CD14-positive monocyte (primary cell): ENCODE measurements at places on chromosomes 11 and 22.

GRCh38 chr11:65932558-65932919, 12.7 kb upstream of the TSGA10IP start:
- DNase-seq: no peak

DNA sequence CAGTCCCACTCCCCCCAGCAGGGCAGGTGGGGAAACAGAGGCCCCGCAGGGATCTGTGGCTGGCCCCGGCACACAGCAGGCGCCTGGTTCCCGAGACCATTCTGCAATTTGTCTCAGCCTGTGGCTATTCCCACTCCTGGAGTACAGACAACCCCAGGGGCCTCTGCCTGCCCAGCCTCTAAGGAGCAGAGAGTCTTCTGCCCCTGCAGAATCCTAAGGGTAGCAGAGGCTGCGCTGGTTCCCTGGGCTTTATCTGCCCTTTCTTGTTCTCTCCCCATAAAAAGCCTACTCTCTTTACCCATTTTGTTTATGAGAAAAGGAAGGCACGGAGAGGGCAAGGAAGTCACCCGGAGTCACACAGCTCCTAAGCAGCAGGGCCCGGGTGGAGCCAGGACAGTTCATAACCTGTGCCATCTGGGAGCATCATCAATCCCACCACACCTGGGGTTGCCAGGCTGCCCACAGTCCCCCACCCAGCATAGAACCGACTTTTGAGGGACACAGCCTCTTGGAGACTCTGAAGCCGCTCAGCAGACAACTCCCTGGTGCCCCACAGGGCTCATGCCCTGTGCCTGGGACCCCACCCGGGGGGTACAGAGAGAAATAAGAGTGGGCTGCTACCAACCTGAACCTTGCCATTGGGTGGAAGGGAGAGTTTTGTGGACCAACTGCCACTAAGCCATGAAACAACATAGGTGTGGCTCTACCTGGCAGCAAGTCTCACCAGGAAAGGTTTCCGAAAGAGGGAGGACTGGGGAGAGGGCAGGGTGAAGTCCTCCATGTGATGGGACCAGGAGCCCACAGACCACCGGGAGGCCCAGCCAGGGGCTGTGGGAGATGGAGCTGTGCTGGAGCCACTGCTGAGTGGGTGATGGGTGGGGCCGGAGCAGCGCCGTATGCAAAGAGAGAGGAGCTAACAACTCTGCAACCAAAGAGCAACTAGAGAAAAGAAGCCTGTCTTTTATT, 17.2 kb upstream of the LINC01488 start:
- DNase-seq: no peak

GRCh38 chr22:45192701-45193187, 29.0 kb downstream of the NUP50 start:
- no peak for DNase-seq

GRCh38 chr22:19854778-19855503, at the start of the genes GNB1L and RTL10:
Gene GNB1L (minus strand): TSS chr22:19854874. CDS start chr22:19821355, 33,519 bp downstream.
Gene RTL10 (minus strand): TSS chr22:19854874. CDS start chr22:19852261, 2,613 bp downstream.
- peak; percentile 94 for DNase-seq

- no peak for DNase-seq
These were observed 1186.2 kb downstream of the LRRC4C start for GRCh38 chr11:40273192-40273732.

GRCh38 chr11:30018495-30018894, 1.7 kb upstream of the KCNA4 start:
- DNase-seq: no peak

DNA sequence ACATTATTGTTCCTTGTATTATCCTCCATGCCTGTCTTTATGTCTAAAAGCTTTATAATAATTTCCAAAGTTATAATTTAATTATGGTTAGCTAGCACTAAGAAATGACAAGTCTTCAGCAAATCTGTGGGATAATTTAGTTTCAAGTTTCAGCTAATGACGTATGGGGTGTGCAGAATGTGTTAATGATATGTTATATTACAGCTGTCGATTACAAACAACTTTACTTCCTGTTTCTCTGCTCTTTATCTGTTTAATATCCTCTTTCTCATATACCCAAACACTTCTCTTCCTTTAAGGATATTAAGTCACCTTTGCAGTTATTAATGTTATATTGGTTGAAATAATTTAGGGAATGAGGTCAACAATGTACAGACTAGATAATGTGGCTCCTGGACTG, 161.8 kb downstream of the CASP12 start:
- peak; percentile 25 for DNase-seq

GRCh38 chr11:71194710-71195109, 57.7 kb downstream of the SHANK2 start:
- no peak for DNase-seq

GRCh38 chr11:109747839-109748238, 325.8 kb downstream of the C11orf87 start:
- peak; percentile 94 for DNase-seq

- no peak for DNase-seq
These were observed 203.5 kb upstream of the GUCY1A2 start for GRCh38 chr11:107221748-107222285.

DNA sequence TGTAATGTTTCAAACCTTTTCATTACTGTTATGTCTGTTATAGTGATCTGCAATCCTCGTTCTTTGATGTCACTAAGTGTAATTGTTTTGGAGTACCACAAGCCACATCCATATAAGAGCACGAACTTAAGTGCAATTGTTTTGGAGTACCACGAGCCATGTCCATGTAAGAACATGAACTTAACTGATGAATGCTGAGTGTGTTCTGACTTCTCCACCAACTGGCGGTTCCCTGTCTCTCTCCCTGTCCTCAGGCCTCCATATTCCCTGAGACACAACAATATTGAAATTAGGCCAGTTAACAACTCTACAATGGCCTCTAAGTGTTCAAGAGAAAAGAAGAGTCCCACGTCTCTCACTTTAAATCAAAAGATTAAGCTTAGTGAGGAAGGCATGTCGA, 23.5 kb downstream of the TESMIN start:
- no peak for DNase-seq

- DNase-seq: no peak
These were observed 18.8 kb upstream of the PICK1 start for GRCh38 chr22:38038426-38038825.

GRCh38 chr22:20763630-20764470, 10.1 kb upstream of the SERPIND1 start:
- no peak for DNase-seq

GRCh38 chr11:57131080-57131790, 50.5 kb upstream of the LRRC55 start:
- DNase-seq: no peak

DNA sequence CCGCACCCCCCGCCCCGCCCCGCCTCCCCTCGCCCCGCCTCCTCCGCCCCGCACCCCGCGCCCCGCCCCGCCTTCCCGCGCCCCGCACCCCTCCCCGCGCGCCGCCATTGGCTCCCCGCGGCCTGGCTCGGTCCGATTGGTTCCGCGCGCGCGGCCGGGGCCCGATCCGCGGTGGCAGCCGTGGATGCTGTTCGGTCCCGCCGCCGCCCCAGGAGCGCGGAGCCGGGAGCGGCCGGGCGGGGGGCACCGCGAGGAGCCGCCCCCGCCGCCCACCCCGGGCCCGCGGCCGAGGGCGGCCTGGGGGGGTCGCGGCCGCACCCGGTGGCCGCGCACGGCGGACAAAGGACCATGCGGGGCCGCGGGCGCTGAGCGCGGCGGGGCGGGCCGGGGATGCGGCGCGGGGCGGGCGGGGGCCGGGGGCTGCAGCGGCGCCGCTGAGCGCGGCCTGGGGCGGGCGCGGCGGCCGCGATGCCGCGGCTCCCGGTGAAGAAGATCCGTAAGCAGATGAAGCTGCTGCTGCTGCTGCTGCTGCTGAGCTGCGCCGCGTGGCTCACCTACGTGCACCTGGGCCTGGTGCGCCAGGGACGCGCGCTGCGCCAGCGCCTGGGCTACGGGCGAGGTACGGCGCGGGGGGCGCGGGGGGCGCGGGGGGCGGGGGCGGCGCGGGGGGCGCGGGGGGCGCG, at the start of gene B4GALNT4:
TSS of gene B4GALNT4 (plus strand) at position 164 of the 683 bp plus-strand sequence. CDS start at position 469, 305 bp downstream.
- no peak for DNase-seq

- DNase-seq: no peak
These were observed 48.0 kb downstream of the MCHR1 start for GRCh38 chr22:40727070-40727963.

GRCh38 chr11:35838071-35838470, 105.8 kb upstream of the LDLRAD3 start:
- no peak for DNase-seq

DNA sequence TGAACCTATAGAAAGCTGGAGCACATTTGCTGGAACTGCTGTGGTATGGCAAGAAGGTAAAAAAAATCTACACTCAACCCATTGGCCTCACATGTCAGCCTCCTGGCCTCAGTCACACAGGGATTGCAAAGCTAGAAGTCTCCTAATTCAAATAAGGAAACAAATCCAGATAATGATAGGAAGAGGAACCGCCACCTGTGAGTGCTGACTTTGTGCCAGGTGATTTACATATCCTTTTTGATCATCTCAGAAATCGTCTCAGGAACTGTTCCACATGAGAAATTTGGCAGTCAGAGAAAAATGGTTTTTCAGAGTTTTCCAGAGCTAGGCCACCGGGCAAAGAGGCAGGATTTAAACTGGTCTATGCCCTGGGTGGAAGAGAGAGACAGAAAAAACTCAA, 986 bp downstream of the NLRP10 start:
- no peak for DNase-seq

DNA sequence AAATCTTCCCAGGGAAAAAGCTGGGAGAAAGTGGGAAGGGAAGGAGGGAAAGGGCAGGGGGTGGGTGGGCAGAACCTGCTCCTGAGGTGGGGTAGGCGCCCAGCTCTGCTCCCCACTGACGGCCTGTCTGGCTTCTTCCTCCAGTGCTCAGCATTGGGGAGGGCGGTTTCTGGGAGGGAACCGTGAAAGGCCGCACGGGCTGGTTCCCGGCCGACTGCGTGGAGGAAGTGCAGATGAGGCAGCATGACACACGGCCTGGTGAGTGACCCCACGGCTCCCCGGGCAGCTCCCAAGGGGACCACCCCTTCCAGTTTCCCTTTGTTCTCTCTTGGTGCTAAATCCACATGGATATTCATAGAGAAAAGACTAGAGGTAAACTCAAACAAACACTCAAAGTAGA, 25.9 kb downstream of the SHANK3 start:
- no peak for DNase-seq

GRCh38 chr11:110490886-110491285, 61.1 kb downstream of the FDX1 start:
- DNase-seq: peak; percentile 72

DNA sequence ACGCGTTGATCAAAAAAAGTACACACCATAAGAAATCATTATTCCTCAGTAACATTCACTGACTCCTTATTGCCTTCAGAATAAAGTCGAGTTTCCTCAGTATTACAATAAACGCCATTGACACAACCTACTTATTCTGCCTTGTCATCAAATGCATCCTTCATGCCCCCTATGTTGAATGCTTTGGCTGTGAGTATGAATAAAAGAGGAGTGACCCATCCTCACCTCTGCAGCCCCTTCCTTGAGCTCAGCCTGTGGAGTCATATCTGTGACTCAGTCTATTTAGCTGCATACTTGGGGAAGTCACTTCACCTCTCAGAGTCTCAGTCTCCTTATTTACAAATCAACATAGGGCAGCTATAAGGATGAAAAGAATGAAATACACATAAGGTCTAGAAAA, 65.1 kb downstream of the USP35 start:
- DNase-seq: no peak

- DNase-seq: no peak
These were observed 133.0 kb upstream of the FIBIN start for GRCh38 chr11:26860895-26861294.

- no peak for DNase-seq
These were observed 232.7 kb downstream of the CTTN start for GRCh38 chr11:70630816-70631623.

DNA sequence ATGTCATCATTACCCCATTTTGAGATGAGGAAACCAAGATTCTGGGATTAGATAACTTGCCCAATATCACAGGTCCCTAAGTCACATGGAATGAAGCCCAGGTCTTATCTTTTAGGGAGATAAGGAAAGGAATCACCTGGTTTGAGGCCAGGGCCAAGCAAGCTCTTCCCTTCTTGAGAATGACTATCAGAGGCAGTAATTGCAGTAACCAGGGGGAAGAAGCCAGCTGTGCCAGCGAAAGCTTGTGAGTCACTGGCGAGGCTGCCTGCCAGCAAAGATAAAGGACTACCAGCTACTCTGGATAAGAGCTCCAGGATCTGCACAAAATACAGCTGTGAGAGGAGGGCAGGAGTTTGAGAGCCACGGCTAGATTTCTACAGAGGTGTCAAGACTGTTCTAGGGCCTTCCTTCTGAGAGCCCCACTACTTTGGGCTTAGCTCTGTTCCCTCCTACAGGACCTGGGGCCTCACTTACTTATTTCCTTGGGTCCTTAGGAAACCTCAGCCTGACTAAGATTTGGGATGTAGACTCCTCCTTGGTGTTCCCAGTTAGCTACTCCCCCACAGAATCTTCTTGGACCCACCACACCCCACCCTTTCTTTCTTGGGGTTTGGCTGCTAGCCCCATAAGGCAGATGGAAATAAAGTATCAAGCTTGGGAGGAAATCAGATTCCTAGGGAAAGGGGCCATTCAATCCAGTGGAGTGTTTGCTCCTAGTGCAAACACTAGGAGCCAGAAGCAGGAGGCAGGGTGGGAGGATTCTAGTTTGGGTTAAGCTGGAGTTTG, 9.7 kb upstream of the CCKBR start:
- no peak for DNase-seq

DNA sequence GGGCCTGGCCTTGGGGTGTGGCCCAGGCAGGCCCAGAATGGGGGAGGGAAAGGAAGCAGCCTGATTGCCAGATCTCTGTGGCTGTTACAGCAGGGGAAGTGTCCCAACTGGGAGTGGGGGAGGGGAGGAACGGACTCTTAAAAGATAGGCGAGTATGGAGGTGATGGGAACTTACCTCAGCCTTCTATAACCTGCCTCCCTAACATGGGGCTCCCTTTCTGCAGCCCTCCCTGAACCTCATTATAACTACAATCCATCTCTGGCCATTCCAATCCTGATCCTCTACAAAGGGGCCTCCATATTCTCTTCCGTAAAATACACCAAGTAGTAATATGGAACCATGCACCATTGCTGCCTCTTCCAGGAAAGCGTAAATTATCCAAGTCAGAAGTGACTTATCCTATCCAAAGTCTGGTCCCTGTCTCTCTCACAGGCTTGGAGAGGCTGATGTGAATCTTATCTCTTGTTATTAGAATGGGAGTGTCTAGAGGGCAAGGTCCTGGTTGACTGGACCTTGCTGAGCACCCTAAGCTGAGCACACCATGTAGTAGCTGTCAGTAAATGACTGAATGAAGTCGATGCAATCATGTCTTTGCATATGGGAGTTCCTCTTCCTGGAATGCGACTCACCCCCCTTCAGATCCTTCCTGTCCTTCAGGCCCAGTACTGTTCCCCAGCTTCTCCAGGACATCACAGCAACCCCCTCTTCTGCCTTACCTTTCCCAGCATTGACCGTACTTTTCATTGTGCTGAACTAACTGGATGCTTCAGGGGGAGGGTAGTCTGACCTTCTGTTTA, 5.9 kb downstream of the RHOG start:
- DNase-seq: peak; percentile 80

GRCh38 chr11:80519596-80520506, 1079.0 kb upstream of the TENM4 start:
- no peak for DNase-seq
